Left renal pelvis (tissue), 4 donors: ENCODE measurements at places on chromosomes 6 and 20.

DNA sequence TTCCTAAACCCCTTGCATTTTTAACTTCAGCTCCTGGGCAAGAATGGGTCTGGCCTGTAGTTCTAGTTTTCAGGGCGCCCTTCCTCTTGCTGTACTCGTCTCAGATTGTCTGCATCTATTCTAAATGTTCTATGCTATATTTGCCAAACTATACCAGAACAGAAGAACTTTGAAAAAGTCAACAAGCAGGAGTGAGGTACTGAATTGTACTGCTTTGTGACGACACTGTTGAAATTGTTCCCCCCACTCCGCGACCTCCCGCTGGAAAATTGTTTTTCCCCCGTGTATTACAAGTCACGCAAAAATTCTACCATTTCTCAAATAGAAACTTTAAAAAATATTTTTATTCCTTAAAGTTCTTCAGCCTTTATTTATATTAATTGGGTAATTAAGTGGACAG is 73.9 kb downstream of the CBFA2T2 start:
- no peak for DNase-seq

DNA sequence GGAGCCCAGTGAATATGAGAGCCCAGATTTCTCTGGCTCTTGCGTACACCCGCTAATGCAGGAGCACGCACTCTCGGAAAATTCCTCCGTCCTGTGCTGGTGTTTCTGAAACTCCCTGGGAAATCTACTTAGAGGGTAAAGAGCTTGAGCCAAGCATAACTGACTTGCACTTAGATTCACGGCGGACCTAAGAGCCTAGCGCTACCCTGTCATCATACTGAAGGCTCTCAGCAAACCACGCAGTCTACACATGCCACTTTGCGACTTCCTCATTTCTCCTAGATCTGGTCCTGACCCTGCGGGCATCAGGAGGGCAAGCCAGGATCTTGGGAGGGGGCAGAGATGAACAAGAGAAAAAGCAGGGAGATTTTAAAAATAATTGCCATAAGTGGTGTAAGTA is 324.7 kb downstream of the CD83 start:
- DNase-seq: no peak

GRCh38 chr20:40769677-40770285 is 80.7 kb upstream of the MAFB start:
- no peak for DNase-seq

GRCh38 chr20:36098364-36098763 is 56.2 kb upstream of the EPB41L1 start:
- DNase-seq: no peak

DNA sequence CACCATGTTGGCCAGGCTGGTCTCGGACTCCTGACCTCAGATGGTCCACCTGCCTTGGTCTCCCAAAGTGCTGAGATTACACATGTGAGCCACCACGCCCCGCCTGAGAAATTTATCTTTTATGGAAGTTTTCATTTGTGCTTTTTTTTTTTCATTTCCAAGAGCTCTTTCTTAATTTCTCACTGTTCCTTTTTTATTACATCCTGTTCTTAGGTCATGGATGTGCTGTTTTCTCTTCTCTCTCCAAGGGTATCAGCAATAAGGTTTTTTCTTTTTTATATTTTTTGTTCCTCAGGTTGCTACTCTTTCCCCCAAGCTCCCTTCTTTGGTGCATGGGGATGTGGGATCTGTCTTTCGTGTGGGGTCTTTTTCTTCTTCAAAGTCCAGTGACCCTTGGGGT is 21.2 kb upstream of the LSM14B start:
- no peak for DNase-seq
